ENCODE measurements at places on chromosomes 5 and 9.

- no peaks in the 10 kb centered on the region for H3K36me3 ChIP-seq
- H3K4me3 ChIP-seq, result no peak overlapping the region
- no peaks in the 10 kb centered on the region for H3K4me1 ChIP-seq
Measured at GRCh38 chr5:38697013-38697412, 140.6 kb upstream of the LIFR start.

GRCh38 chr5:59810041-59810440 is 83.5 kb downstream of the PDE4D start:
- H3K27me3 ChIP-seq, result peaks cover 16% of the 10 kb centered on the region
- peak; percentile 73 for DNase-seq
- H3K27ac ChIP-seq, result no peak overlapping the region
- H3K4me3 ChIP-seq, result no peak overlapping the region
- no peaks in the 10 kb centered on the region for H3K4me1 ChIP-seq

DNA sequence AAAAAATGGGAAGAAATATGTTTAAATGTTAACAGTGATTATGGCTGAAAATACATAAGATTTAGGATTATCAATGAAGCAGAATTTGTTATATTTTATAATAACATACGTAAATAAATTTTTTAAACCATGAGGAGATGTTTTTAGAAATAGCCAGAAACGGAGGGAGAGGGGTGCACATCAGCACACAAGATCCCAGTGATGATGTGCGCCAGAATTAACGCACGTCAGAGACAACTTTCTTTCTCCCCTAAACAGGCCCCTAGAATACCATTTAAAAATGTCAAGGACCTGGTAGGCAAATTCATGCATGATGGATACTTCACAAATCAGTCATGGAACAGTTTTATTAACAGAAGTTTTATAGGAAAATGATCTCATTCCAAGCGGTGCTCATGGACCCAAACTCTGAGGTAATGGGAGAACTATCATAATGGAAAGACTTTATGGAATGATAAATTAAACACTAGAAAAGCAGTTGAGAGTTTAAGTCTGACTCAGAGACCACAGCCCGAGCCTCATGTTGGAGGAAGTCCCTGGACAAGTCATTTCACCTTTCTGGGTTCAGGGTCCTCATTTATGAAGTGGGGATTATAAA is 258.9 kb upstream of the GAS1 start:
- no peak overlapping the region for H3K27ac ChIP-seq
- no peaks in the 10 kb centered on the region for H3K36me3 ChIP-seq
- no peak for DNase-seq
- no peak overlapping the region for H3K4me3 ChIP-seq
- peaks cover 5% of the 10 kb centered on the region for H3K27me3 ChIP-seq
- peaks cover 2% of the 10 kb centered on the region for H3K4me1 ChIP-seq

- H3K4me1 ChIP-seq, result peaks cover 25% of the 10 kb centered on the region
- H3K36me3 ChIP-seq, result peaks cover 40% of the 10 kb centered on the region
- no peak for DNase-seq
- H3K27ac ChIP-seq, result peak overlapping the region; percentile 71
Measured at GRCh38 chr9:34084562-34084961, 35.9 kb upstream of the UBAP2 start.

- peaks cover 3% of the 10 kb centered on the region for H3K27me3 ChIP-seq
- H3K36me3 ChIP-seq, result no peaks in the 10 kb centered on the region
- no peak for DNase-seq
Measured at GRCh38 chr9:99415606-99416005, 193.5 kb downstream of the SEC61B start.

DNA sequence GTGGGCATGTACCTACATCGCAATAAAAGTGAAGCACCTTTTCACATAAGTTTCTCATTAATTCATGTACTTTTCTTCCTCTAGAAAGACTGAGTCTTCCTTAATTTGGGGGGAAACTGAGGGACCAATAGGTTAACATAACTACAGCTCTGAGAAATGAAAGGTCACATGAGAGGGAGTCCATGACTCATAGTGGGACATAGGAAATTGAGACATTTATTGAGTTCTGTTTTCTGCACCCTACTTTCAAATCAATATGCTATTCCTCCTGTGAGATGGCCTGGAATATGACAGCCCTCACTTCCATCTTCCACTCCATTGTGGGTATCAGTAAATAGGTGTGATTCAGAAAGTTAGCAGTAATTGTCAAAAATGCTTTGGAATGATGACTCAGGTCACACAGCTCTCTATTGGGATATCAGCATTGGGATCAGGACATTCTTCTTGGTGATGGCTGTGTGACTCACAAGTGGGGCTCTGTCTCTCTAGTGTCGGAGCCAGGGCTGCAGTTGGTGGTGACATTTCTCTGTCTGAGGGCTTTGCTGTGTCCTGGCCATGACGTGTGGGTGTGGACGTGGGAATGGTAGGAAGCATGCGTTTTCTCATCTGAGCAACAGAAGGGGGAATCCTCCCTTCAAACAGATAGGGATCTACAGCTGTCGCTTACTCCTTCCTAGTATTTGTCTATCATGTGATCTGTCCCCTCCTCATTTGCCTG is 125.0 kb downstream of the TRIO start:
- peaks cover 15% of the 10 kb centered on the region for H3K4me1 ChIP-seq
- no peak overlapping the region for H3K27ac ChIP-seq
- no peaks in the 10 kb centered on the region for H3K36me3 ChIP-seq
- no peak overlapping the region for H3K4me3 ChIP-seq
- H3K27me3 ChIP-seq, result peaks cover 57% of the 10 kb centered on the region

GRCh38 chr9:81410201-81410600 is 279.1 kb downstream of the TLE1 start:
- no peaks in the 10 kb centered on the region for H3K36me3 ChIP-seq
- H3K4me1 ChIP-seq, result no peaks in the 10 kb centered on the region
- no peaks in the 10 kb centered on the region for H3K27me3 ChIP-seq
- no peak for DNase-seq

GRCh38 chr5:90168399-90168798 is 241.2 kb downstream of the CETN3 start:
- no peak overlapping the region for H3K4me3 ChIP-seq
- H3K27me3 ChIP-seq, result no peaks in the 10 kb centered on the region
- no peaks in the 10 kb centered on the region for H3K36me3 ChIP-seq
- H3K27ac ChIP-seq, result no peak overlapping the region
- DNase-seq, result no peak
- H3K4me1 ChIP-seq, result no peaks in the 10 kb centered on the region

- no peak overlapping the region for H3K27ac ChIP-seq
- H3K4me3 ChIP-seq, result no peak overlapping the region
- peaks cover 15% of the 10 kb centered on the region for H3K4me1 ChIP-seq
Measured at GRCh38 chr5:143554187-143554717, 150.8 kb upstream of the NR3C1 start.

GRCh38 chr5:149388498-149389190 is 9.6 kb upstream of the IL17B start:
- no peak overlapping the region for H3K4me3 ChIP-seq
- H3K27ac ChIP-seq, result no peak overlapping the region
- H3K36me3 ChIP-seq, result no peaks in the 10 kb centered on the region
- no peak for DNase-seq
- H3K27me3 ChIP-seq, result no peaks in the 10 kb centered on the region
- H3K4me1 ChIP-seq, result no peaks in the 10 kb centered on the region

DNA sequence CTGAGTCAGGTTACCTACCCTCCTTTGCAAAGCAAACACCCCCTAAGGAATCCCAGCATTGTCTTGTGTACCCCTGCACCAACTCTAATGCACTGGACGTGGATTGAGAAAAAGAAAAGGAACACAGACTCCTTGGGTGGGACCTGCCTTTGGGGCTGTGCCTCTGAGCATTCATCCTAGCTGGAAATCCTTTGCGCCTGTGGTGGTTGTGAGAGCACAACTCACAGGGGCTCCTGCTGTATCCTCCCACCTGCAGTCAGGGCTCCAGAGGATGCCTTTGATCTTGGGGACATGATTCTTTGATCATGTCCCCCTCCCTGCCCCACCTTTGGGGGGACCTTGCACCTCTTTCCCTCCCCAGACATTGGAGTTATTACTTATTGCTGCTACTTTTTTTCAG is 338.5 kb downstream of the GADD45G start:
- no peak for DNase-seq
- H3K27me3 ChIP-seq, result peaks cover 34% of the 10 kb centered on the region
- H3K4me1 ChIP-seq, result peaks cover 15% of the 10 kb centered on the region

- no peaks in the 10 kb centered on the region for H3K36me3 ChIP-seq
- H3K27me3 ChIP-seq, result peaks cover 13% of the 10 kb centered on the region
- DNase-seq, result no peak
- no peak overlapping the region for H3K27ac ChIP-seq
- H3K4me3 ChIP-seq, result no peak overlapping the region
Measured at GRCh38 chr5:107594253-107595045, 76.3 kb downstream of the EFNA5 start.

GRCh38 chr9:92506184-92506857 is 24.0 kb upstream of the ASPN start:
- no peaks in the 10 kb centered on the region for H3K36me3 ChIP-seq
- H3K27ac ChIP-seq, result no peak overlapping the region
- no peaks in the 10 kb centered on the region for H3K27me3 ChIP-seq
- H3K4me1 ChIP-seq, result no peaks in the 10 kb centered on the region

DNA sequence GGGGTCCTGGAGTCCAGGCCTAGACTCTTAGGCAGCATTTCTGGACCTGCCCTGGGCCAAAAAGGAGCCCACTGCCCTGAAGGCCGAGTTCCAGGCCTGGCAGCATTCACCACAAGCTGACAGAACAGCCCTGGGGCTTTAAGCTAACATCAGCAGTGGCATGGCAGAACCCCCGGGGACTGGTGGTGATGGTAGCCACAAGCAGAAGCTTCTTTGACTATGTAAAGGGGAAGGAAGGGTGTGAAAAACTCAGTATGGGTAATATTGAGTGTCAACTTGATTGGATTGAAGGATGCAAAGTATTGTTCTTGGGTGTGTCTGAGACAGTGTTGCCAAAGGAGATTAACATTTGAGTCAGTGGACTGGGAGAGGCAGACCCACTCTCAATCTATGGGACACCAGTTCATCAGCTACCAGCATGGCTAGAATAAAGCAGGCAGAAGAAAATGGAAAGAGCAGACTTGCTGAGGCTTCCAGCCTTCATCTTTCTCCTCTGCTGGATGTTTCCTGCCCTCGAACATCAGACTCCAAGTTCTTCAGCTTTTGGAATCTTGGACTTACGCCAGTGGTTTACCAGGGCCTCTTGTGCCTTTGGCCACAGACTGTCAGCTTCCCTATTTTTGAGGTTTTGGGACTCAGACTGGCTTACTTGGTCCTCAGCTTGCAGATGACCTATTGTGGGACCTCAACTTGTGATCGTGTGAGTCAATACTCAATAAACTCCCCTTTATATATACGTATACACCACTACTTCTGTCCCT is 661.0 kb upstream of the C9orf72 start:
- H3K27ac ChIP-seq, result no peak overlapping the region
- H3K4me3 ChIP-seq, result no peak overlapping the region
- H3K27me3 ChIP-seq, result no peaks in the 10 kb centered on the region
- H3K36me3 ChIP-seq, result no peaks in the 10 kb centered on the region
- no peak for DNase-seq
- H3K4me1 ChIP-seq, result no peaks in the 10 kb centered on the region

- DNase-seq, result no peak
- no peak overlapping the region for H3K4me3 ChIP-seq
- H3K27ac ChIP-seq, result no peak overlapping the region
- H3K27me3 ChIP-seq, result no peaks in the 10 kb centered on the region
- H3K36me3 ChIP-seq, result no peaks in the 10 kb centered on the region
Measured at GRCh38 chr5:9140711-9141110, 405.2 kb downstream of the SEMA5A start.

DNA sequence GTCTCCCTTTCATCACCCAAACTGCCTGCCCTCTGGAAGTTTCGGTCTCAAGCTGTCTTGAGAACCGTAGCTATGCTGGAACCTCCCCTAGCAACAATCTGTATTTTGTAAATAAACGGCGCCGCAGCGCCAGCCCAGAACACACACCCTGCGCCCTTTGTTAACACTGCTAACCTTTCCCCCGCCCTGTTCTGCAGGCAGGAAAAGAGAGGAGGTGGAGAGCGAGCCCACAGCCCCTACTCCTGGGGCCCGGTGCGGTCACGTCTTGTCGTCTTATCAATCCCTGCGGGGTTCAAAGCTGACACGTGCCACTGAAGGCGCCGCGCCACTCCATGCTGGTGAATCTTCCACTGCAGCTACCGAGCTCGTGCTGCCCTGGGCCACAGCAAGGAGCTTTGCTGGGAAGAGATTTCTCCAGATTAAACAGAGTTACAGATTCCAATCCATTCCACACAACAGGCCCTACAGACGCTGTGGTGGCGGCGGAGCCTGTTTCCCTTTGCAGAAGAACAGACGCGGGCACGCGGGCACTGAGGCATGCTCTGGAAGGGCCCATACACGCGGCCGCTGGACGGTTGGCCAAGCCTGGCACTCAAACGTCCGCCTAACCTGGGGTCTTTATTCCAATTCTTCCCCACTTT is 25.3 kb downstream of the ZDHHC11B start:
- H3K4me1 ChIP-seq, result peaks cover 20% of the 10 kb centered on the region
- DNase-seq, result peak; percentile 49
- peaks cover 9% of the 10 kb centered on the region for H3K27me3 ChIP-seq
- H3K36me3 ChIP-seq, result no peaks in the 10 kb centered on the region
- H3K27ac ChIP-seq, result peak overlapping the region; percentile 24

DNA sequence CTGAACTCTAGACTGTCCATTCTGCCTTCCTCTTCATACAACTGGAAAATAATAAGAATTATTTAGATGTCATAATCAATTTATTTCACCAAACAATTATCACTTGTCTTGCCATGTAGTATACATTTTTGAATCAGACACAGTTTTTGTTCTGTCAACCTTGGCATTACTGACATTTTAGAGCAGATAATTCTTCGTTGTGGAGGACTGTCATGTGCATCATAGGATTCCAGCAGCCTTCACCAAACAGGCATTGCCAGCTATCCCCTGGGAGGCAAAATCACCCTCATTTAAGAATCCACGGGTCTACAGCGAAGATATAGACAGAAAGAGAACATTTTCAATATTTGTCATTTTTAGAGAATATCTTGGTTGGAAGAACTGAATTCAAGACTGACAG is 293.9 kb downstream of the KDM4C start:
- no peak overlapping the region for H3K4me3 ChIP-seq
- no peaks in the 10 kb centered on the region for H3K27me3 ChIP-seq
- H3K27ac ChIP-seq, result no peak overlapping the region
- peaks cover 77% of the 10 kb centered on the region for H3K36me3 ChIP-seq
- DNase-seq, result no peak

GRCh38 chr5:18553269-18553668 is 919.0 kb downstream of the TAF11L14 start:
- H3K4me1 ChIP-seq, result no peaks in the 10 kb centered on the region
- H3K4me3 ChIP-seq, result no peak overlapping the region
- no peaks in the 10 kb centered on the region for H3K36me3 ChIP-seq

All from activated T-cell treated with anti-CD3 and anti-CD28 coated beads, Interleukin-2, amount 50 U/mL, for 24 hours (primary cell).